HEK293T (cell line): ENCODE measurements at places on chromosomes 4 and X.

DNA sequence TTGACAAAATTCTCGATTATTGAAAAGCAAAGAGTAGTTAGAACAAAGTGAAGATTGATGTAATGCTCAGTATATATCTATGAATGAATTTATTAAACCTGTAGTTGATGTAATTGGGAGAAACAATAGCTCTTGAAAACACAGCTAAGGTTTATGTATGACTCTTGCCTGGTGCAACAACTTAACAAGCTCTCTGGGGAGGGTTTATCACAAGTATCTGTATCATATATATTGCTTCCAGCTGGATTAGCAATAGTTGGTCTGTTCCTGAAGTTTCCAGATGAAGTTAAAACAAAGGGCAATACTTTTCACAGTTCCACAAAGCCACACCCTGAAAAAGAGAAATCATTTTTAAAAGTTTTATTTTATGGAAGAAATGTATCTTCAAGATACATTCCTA is 91.4 kb downstream of the ARSJ start:
- no peak for DNase-seq

- no peak for DNase-seq
These were observed 79.7 kb upstream of the PRSS48 start for GRCh38 chr4:151197247-151197646.

GRCh38 chrX:46811121-46811520 is 25.7 kb upstream of the RP2 start:
- DNase-seq = no peak

DNA sequence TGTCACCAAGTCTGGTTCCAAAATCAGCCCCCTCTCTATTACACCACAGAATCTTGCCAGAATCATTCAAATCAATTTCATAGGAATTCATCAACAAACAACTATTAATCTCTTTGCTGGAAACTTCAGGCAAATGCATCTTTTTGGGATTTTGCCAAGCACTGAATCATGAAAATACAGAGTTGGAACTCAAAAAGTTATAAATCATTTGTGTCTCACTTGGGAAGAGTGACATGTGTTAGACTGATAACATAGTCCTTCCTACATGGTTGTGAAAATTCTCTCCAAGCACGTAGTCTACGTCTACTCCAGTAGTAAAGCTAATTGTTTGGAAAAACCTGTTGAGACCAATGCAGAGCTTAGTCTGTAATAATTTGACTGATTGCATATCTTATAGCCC is 19.0 kb downstream of the CXCL8 start:
- no peak for DNase-seq

DNA sequence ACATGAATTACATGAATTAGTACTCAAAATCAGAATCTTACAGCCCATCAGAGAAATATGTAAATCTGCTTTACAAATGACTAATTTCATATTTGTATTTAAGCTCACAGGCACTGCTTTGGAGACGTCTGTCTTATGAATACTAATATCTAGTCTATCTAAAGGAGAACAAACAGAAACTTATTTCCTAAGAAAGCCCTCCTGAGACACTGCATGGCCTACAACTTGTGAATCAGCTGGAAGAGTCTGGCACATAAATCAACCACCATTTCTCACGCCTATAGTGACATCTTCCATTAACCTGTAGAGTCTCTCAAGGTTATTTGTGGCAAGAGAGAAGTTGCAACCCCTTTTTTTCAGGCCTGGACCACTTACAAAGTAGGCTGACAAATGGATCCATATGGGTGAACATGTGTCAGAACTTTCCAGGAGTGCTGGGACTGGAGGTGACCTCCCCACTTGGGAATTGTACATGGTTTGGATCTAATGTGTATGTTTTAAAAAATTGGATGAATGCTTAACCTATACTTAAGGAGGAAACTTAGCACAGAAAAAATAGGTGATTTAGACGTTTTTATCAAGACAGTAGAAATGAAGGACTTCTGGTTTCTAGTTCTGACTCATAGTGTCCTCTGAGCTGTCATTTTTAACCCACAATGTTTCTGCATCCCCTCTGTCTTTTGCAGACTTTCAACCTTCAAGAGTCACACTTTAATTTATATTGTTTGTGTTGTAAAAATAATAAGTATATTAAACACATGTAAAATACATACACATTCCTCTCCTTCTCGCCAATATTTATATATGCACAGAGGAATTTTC is 83.2 kb upstream of the ARHGAP24 start:
- no peak for DNase-seq
